ENCODE measurements at places on chromosomes 1 and 21.

DNA sequence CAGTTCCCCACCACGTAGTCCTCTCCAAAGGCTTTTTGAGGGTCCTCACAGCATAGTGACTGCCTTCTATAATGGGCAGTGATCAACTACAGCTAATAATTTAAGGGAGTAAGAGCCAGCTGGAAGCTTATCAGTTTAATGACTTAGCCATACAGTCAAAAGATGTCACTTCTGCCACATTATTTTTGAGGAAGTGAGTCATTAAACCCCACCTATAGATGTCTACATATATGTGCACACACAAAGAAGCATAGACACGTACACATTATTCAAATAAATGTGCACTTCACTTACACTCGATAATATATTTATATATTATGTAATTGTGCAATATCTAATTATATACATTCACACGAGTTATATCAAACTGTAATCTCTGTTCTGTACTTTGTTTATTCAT is 1704.7 kb downstream of the KCNT2 start:
- no peak for DNase-seq

GRCh38 chr1:24341260-24341659 is 22.1 kb downstream of the GRHL3 start:
- no peak for DNase-seq

DNA sequence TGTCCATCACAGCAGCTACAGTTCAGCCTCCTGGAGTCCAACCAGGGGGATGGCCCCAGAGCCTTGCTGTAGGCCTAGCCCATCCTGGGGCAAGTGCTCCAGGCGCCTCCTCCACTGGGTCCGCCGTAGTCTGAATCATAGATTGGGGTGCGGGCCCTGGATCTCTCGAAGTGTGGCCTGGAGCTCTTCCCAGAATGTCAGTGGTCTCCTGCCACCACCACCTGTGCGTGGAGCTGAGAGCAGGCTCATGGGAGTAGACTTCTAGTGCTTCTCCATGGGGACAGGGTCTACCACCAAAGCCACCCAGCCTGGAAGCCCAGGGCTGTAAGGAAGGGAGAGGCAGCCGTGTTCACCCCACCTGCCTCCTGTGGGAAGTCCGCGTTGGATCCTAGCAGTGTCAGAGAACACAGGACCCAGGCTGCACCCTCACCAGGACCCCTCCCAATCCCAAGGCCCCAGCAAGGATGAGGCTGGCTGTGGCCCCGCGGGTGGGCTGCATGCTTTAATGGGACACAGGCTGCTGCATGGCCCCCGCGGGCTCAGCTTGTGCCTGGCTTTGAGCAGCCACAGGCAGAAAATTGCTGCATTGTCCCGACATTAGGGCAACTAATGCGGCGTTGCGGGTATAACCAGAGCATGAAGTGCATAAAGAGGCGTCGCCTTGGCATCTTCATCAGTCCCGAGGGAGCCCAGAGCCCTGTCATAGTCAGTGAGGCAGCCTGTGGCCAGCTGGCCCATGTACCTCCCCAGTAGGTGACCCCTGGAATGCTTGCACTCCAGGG is 735 bp upstream of the HES3 start:
- no peak for DNase-seq

- DNase-seq: no peak
These were observed 6.4 kb downstream of the UTP11 start for GRCh38 chr1:38018864-38019343.

GRCh38 chr1:168443899-168444298 is 99.9 kb downstream of the XCL2 start:
- DNase-seq: no peak

- DNase-seq: no peak
These were observed 110.1 kb upstream of the ZNHIT6 start for GRCh38 chr1:85818371-85818770.

DNA sequence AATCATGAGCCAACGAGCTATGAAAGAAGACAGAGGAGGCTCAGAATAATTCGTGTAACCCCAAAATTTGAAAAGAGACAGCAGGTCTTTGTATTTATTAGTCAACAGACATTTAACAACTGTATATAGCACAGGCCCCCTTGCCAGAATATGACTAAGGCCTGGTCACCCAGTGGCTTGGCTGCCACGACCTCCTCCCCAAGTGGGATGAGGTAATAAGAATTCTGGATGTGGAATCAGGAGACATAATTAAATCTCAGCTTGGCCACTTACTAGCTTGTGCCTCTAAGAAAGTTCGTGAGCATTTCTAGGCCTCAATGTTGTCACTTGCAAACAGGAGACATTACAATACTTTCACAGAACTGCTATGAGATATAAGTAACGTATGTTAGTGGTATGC is 134.2 kb upstream of the TNFSF4 start:
- DNase-seq: no peak

DNA sequence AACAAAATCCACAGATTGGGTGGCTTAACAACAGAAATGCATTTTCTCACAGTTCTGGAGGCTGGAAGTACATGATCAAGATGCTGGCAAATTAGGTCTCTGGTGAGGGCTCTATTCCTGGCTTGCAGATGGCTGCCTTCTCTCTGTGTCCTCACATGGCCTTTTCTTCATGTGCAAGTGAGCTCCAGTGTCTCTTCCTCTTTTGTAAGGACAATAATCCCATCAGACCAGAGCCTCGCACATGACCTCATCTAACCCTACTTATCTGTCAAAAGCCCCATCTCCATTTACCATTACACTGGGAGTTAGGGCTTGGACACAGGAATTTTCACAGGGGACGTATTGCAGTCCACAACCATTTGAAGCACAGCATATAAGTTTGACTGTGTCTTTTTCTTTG is 181.6 kb downstream of the NEGR1 start:
- no peak for DNase-seq

DNA sequence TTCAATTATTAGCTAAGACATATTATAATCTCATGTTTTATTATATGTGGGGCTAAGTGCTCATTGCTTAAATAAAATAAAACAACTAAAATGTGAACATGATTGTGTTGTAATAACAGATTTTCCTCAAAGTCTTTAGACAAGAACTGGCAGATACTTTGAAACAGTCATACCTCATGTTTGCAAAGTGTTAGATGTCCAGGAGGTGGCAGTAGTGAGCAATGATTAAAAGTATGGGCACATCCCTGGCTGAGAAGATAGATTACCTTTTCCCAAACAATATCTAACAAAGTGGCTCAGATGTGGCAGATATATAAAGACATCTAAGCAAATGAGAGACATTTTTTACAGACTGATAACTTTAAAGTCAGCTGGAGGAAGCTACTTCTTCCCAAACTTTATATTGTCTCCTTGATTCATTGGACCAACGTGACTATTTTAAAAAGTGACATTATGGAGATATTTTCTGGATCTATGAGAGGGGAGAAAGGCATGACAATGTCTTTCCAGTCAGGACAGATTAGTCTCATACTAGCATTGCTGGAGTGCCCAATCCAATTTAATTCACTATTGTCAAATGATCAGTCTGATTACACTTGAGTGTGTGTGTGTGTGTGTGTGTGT is 269.8 kb downstream of the S1PR1 start:
- no peak for DNase-seq

GRCh38 chr1:239886266-239886665 is 205.4 kb upstream of the FMN2 start:
- DNase-seq: no peak

GRCh38 chr1:65799601-65800000 is 6.9 kb downstream of the PDE4B start:
- no peak for DNase-seq

GRCh38 chr1:109253803-109254620 is 4.7 kb downstream of the CELSR2 start:
- DNase-seq: no peak

DNA sequence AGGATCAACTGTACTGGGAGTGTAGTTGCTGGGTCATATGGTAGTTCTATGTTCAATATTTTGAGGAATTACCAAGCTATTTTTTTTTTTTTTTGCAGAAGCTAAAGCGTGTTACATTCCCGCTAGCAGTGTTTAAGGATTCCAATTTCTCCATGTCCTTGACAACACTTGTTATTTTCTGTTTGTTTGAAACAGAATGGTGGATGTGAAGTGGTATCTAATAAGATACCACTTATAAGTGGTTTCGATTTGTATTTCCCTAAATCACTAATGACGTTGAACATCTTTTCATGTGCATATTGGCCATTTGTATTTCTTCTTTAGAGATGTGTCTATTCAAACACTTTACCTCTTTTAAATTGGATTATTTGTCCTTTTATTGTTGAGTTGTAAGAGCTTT is 112.2 kb downstream of the DISP1 start:
- DNase-seq: no peak

- DNase-seq: no peak
These were observed 822.8 kb downstream of the BRINP3 start for GRCh38 chr1:189654906-189655305.

- DNase-seq: no peak
These were observed 6.9 kb downstream of the FMO2 start for GRCh38 chr1:171191992-171192391.

DNA sequence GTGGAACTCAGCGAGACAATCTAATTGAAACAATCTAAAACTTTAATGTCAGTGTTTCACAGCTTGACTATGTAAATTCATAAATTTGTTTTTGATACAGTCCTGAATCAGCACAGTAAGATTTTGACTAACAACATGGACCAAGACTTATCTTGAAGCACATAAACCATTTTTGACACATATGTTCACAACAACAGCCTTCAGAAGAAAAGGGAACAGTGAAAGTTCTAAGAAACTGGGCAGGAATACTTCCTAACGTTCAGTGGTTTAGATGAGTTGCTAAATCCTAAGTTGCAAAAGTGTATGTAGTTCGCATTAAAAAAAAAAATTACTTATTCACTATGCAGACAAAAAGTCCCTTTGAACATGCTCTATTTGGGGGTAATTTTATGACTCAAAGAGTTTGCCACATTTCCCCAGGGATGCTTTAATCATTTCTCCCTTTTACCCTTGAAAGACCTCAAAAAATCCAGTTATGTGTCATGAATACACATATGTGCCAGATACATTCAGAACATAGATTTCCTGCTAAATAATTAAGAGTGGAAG is 120.2 kb downstream of the MRPL39 start:
- DNase-seq: no peak

- no peak for DNase-seq
These were observed 265.7 kb downstream of the GRIK3 start for GRCh38 chr1:36768486-36769178.

DNA sequence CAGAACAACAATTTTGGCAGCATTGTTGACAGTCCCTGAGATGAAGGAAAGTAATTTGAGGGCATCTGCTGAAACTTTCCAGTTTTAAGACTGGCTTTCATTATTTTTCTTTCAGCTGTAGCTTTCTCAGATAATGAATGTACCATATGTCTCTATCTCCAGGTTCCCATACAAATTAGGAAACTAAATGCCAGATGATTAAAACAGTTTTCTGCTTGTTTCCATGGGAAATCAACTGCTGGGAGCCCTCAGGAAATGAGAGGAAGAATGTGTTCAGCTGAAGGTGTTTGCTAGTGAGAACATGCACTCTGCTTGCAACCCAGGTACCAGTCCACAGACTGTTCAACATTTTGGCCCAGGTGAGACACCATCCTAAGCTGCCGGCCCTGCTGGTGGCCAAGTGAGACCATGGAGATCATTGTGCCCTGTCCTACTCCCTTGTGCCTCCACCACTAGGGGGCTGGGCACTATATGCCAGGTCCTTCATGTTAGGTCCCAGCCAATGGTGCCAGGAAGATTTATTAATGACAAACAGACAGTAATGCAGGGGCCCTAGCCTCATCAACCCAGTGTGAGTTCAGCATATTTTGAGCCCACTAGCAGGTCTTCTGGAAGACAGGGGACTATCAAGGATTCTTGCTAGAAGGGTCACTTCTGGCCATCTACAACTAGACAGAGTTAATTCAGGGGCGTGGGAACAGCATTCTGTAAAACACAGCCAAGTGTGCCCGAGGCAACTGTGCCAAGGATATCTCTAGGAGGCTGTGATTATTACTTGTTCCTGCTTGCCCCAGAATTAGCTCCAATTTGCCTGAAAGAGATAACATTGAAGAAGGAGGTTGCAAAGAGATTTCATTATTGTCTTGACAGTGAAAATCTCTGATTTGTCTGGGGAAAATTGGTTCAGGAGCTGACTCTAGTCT is 17.0 kb upstream of the LRRC8C start:
- no peak for DNase-seq

DNA sequence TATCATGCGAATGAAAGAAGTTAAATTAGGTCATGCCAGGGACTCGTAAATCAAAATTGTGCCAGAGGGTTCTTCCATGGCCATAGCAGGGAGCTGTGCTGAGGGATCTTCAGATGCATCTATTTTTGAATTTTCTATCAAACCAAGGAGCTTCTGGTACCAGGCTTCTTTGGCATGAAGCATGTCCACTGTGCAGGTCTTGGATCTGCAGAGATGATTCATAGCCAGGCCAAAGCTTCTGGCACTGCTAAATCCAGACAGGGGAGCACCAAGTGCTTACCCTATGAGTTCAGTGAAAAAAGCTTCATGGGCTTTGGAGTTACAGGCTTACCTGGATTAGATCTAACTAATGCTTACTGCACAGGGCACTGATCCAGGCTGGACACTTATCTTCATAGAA is 154.2 kb upstream of the DAB1 start:
- DNase-seq: no peak

DNA sequence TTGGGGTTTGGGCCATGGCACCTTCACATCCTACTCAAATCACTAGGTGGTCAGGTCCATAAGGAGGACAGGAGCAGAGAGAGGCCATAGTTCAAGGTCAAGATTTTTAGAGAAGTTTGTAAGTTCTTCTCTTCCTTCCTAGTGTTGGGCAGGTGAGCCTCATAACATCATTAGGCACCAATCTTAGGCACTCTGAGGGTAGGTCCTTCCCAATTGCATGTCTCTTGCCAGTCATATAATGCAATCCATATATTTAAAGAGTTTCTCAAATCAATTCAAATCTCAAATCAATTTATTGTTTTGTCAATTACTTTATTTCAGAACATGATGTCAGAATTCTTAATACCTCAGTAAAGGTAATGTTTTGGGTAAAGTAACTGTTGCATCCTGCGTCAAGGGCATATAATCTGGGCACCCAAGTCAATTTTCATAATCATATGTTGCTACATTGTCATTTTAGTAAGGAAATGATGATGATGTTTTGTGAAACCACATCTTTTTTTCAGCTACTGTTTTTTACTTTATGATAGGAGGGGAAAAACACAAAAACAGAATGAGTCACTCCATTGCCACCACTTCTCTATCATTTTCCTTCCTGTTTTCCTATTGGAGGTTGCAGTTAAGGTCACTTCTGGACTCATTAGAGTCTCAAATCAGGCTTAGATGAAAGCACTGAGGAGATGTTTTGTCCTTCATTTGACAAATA is 122.7 kb downstream of the UCHL5 start:
- DNase-seq: no peak
